GM06990 (cell line): ENCODE measurements at places on chromosomes 1 and 21.

- no peak for DNase-seq
These were observed 23.4 kb upstream of the TENT5C start for GRCh38 chr1:117582451-117582850.

- no peak for DNase-seq
These were observed 119.2 kb downstream of the ITSN1 start for GRCh38 chr21:33761441-33762036.

GRCh38 chr1:55071477-55071876 lies 32.1 kb downstream of the PCSK9 start:
- DNase-seq = no peak

GRCh38 chr1:230031131-230031530 lies 35.9 kb upstream of the GALNT2 start:
- no peak for DNase-seq

GRCh38 chr1:112165375-112165774 lies 175.9 kb upstream of the KCND3 start:
- no peak for DNase-seq

DNA sequence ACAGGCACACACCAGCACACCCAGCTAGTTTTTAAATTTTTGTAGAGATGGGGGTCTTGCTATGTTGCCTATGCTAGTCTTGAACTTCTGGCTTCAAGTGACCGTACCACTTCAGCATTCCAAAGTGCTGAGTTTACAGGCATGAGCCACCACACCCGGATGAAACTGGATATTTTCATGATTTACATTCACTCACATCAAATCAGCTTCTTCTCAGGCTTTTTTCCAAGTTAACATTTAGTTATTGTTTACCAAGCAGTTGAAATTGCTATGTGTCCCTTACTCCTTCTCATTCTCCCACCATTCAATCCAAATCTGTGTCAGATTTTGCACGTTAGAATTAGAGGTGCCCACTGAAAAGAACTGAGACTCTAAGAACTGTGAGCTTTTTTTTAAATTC lies 18.4 kb downstream of the RIT1 start:
- DNase-seq = no peak

DNA sequence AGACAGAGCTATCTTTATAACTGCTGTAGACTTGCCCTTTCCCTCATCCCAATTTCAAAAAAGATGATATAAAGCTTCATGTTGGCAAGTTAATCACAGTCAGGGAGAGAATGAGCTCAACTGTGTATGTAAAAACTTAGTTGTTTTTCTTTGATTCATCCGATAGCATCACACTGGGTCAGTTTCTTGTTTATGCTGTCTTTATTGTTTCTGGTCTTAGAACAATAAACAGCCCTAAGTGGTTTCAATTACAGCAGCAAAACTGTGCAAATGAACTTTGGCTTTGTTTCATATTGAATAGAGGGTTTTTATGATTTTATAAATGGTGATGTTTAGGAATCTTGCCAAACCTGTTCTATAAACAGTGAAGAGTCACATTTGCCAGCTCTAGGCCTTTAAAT lies 423.8 kb upstream of the CXADR start:
- no peak for DNase-seq

GRCh38 chr1:16300436-16300835 lies 51.8 kb downstream of the FBXO42 start:
- DNase-seq = no peak

GRCh38 chr1:241817956-241818612 lies 29.9 kb upstream of the EXO1 start:
- DNase-seq = no peak

DNA sequence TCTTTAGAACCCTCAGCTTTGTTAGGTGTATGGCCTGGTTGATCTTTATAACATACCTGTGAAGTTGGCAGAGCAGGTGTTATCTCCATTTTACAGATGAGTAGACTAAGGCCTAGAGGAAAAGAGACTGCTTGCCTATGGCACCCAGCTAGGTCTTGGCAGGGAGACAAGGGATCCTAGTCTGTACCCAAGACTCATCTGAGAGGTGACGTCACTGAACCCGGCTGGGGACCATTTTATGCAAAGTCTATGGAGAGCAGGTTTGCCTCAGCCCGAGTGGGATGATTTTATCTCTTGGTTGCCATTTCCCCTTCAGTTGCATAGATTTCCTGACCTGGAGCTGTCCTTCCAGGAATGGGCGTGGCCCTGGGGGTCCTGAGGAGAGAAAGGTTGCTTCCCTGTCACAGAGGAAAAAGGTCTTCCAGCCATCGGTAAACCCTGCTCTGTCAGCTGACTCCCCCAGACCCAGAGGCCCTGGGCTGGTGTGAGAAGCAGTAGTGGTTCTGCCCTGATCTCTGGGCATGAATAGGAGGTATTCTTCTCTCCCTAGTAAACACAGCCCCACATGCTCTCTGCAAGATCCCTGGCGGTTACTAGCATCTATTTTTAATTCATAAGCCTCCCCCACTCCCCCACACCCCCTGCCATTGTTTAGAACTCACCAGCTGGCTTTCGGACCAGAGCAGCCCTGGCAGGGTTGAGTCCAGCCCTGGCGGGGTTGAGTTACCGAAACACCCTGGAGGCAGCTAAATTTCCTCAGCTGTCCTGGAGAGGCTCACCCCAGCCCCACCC lies 19.6 kb downstream of the TMCC2 start:
- DNase-seq = no peak

- peak; percentile 76 for DNase-seq
These were observed 20.0 kb downstream of the MEF2D start for GRCh38 chr1:156480411-156481192.

- no peak for DNase-seq
These were observed 315.0 kb downstream of the TGFB2 start for GRCh38 chr1:218659911-218660677.

DNA sequence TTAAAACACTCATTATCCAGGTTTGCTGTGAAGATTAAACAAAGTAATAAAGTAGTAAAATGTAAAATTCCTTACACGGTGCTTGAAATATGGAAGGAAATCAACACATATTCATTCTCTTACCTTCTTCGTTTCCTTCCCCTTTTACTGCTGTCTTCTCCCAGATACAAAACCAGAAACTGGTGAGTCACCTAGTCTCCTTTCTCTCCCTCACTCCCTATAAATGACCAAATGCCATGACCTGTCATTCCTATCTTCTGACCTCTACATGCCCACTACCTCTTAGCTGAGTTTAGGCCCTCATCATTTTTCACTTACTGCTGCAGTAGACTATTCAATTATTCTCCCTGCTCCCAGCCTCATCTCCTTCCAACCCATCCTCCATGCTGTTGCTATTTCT lies 4.3 kb upstream of the NR1I3 start:
- DNase-seq = no peak

DNA sequence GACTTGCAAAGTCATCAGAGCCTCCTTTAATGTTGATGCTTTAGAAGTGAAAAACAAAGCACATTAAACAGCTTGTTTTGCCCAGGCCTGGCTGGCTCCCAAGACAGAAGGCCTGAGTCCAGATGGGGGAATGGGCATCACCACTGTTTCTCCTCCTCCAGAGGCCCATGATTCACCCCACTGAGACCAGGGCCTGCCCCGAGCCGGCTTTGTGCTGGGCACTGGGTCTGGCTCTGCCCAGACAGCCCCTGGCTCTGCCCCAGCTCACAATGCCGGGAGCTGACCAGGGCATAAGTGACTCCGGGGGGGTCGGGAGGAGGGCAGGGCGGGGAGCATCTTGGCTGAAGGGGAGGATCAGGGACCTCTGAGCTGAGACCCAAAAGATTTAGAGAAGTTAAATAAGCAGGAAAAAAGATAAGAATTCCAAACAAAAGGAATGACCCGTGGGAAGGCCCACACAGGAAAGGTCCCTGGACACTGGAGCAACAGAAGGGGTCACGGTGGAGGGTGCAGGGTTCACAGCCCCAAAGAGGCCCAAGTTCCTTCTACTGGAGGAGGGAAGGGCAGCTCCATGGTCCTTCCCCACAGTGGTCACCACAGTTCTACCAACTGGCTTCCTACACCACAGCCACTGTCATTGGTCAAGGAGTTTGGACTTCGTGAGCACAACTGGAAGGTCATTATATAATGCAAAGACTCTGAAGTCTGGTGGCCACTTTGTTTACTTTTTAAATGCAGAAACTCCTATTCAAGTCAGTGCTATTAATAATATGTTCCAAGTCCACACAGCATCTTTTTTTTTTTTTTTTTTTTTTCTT lies 5.5 kb downstream of the C2CD2 start:
- no peak for DNase-seq

- no peak for DNase-seq
These were observed 27.0 kb downstream of the SLAMF1 start for GRCh38 chr1:160619742-160620277.

- DNase-seq = no peak
These were observed 1202.9 kb downstream of the NCAM2 start for GRCh38 chr21:22201126-22201525.

DNA sequence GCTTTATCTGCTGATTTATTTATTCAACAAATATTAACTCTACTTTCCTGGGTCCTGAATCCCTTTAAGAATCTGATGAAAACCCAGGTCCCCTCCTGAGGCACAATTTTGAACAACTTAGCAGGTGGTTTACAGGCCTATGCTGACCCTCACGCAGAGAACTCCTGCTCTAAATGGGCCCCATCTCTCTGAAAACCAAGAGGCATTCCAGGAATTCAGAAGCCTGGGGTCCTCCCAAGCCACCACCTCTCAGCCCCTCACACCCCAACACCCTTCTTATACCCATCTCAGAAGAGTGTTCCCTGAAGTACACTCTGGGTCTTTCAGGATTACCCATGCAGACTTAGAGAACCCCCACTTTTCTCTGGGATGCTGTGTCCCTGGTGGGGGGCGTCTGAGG lies 34.5 kb downstream of the LHX4 start:
- no peak for DNase-seq

GRCh38 chr1:204254031-204254661 lies 40.4 kb upstream of the GOLT1A start:
- no peak for DNase-seq

DNA sequence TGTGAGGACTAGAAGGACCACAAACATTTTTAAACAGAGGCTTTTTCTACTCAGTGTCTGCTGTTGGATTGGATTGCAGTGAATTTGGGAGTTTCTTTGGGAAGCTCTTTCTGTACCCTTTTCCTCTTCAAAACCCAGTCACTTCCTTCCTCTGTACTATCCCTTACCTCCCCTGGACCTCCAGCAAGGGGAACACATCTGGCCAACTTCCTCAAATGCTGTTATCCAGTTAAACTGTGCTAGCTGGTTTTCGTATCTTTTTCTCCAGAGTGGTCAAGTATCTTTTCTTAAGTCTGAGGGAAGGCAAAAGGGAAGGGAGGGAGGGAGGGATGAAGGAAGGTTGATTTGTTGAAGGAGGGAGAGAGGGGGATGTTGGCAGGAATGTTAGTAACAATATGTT lies 99.2 kb upstream of the TNR start:
- DNase-seq = no peak

DNA sequence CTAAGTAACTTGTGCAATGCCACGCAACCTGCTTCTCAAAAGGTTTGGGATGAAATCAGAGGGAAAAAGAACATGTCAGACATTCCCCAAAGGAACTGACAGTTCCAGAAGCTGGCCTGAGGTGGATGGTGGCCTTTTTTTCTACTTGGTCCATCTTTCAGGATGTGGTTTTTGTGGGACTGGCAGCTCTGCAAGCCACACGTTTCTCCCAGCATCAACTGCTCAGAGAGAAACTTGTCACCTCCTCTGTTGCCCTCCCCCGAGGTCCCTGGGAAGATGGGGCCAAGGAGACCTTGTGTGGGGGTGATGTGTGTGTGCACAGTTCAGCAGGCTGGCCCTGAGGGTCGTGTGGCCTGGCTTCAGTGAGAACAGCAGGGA lies 2.5 kb upstream of the DHRS3 start:
- no peak for DNase-seq

- DNase-seq = no peak
These were observed 876 bp upstream of the NAV1 start for GRCh38 chr1:201537891-201538611.

GRCh38 chr1:165829888-165830287 lies 2.5 kb downstream of the UCK2 start:
- DNase-seq = no peak

DNA sequence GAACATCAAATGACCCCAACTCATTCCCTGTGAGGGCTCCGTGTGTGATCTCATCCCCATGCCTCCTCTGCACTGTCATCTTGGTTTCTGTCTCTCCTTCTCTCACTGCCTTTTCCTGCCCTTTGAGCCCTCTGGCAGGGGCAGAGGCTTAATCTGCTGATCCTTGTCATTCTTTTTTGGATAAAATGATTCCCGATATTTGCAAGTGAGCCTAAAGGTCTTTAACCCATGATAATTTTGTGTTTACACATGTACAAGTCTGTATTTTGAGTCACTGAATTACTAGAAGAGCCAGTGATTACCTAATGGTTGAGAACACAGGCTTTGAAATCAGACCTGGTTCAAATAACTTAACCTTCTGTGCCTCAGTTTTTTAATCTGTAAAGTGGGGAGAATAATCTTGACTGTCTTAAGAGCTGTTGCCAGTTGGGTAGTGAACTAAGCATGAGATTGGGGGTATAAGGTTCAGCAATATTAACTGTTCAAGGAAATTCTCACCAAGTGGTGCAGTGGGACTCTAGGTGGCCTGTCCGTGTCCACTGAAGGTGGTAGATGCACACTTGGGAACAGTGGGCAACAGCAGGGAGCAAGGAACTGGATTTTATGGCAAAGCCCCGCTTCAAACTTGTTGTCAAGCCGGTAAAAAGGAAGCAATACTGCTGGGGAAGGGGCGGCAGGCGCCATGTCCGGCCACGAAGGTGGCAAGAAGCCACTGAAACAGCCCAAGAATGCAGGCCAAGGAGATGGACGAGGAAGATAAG lies 1.6 kb downstream of the ECHDC2 start:
- DNase-seq = no peak

DNA sequence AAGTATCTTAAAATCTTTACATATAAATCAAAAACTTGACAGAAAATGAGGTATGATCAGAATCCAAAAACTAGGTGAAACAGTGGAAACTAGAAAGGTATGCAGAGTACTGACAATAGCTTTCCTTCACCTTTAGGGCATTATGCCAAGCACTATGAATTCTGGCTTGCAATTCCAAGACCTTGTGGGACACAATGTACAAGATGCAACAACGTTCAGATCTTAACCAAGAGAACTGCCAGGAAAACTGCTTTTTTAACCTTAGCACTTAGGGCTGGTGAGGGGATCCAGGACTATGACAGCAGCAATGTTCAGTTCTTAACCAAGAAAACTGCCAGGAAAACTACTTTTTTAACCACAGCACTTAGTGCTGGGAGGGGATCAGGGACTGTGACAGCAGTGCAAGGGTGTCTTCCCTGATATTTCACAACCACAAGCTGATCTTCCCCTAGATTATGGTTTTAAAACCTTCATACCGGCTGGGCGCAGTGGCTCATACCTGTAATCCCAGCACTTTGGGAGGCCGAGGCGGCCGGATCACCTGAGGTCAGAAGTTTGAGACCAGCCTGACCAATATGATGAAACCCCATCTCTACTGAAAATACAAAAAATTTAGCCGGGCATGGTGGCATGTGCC lies 22.3 kb downstream of the FOXJ3 start:
- DNase-seq = no peak
